Glutamatergic neuron (in vitro differentiated cells): ENCODE measurements at places on chromosomes 1 and 21.

DNA sequence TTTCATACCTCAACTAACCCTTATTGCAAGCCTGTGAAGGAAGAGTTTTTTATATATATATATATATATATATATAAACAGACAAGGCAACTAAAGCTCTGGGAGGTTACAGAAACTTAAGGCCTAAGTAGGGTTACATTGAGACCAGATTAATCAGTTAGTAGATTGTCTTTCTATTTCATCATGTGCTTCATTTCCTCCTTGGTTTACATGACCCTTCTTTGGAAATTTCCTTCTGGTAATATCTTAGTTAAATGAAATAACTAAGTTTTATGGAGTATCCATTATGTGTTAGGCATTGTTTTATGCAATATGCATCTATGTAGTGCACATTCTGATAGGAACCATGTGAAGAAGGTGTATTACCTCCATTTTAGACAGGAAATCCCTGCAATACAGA is 112.7 kb downstream of the FGGY start:
- no peak for DNase-seq

- no peak for DNase-seq
Measured at GRCh38 chr1:206801467-206801866, 29.2 kb upstream of the IL10 start.

DNA sequence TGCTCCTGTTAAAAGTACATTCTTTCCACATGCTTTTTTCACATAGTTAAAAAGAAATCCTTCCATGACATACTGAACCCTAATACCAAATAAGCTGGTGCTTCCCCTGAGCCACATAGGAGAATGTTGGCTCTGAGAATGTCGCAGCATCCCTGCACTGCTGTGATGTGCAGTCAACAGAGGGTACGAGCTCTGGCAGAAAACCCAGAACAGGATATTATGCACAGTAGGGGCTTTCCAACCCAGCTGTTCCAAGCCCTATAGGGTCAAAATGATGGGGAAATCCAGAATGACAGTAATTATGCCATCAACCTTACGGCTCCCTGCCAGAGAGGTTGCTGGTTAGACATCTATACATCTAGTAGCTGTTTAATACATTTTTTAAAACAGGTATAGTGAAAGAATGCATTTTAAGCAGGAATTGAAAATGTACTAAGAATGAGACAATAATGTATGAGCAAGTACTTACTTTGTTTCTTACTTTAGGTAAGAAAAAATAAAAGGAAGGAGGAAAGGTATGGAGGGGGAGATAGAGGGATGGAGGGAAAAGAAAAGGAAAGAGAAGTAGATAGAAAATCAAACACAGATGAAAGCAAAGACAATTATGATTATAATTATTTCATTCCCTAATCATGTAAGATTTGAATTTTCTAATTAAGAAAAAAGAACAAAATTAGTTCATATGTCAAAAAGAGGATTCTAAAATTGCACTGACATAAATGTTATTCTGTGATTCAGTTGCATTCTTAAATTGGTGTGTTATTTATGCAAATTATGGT is 126.0 kb downstream of the NR5A2 start:
- no peak for DNase-seq

DNA sequence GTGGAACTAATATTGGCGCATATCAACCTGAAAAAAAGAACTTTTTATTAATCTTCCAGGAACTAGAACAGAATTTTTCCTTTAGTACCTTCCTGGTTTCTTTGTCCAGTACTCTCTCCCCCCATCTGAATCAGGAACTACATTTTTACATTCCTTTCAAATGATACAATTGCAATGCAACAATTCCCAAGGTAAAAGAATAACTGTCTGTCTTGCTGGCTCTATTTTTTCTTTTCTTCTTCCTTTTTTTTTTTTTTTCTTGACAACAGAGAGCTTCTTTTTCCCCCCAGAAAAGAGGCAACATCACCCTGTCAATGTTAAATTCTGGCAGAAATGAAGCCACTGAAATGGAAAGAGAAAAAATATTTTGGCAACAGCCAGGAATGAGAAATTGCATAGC is 4.5 kb upstream of the CD101 start:
- DNase-seq, result no peak

GRCh38 chr1:6328091-6328490 is 65.5 kb downstream of the ACOT7 start:
- no peak for DNase-seq

DNA sequence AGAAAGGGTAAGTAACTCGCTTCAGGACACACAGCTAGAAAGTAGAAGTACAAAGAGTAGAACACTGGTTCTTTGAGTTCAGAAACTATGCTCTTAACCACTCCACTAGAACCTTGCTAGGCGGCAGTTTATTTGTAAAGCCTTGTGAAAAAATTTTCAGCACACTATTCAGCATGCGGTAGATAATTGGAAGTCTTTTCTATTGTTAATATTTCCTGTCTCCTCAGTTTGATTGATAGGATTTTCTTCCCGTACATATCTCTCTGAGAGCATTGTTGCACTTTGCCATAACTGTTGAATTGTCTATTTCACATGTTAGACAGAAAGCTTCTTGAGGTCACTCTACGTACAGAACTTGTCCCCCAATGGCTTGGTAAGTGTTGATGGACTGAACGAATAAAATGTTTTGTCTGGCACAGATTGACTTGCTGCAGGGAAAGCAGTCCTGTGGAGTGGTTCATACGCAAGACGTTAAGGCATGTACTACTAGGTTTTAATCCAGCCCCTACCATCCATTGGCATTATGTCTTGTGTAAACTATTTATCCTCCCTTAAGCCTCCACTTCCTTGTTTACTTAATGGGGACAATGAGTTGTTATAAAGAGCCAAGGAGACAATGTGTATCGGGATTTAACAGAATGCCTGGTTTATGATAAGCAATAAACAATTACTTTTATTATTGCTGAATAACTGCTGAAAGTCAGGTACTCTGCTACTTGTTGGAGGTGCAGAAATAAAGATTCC is 35.8 kb downstream of the C1orf21 start:
- no peak for DNase-seq

- no peak for DNase-seq
Measured at GRCh38 chr1:205275133-205275532, 46.4 kb downstream of the NUAK2 start.
